AG09309 (cell line): ENCODE measurements at places on chromosomes 2 and 18.
A peak's percentile ranks its signal among the peaks of the same experiment; 100 is the strongest.

DNA sequence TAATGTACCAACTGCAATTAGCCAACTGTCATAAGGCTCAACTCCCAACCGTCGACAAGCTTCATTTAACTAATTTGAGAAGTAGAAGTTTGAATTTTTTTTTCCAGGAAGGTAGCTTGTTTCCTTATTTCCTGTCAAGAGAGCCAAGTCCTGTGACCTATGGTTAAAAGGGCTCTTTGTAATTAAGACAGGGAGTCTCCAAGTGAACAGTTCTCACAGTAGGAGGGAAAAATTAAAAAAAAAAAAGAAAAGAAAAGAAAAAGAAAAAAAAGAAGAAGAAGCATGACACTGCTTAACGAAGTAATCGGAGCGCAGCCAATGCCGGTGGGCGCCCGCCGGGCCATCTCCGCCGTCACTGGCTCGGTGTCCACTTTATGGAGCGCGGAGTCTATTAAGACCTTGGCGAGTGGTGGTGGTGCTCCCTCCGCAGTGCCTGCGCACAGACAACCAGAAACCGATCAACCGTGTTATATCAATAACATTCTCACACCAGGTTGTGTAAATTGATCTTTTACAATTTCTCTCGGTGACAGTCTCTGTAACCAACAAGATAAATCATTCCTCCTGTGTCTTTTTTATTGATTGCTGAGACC is 197.2 kb upstream of the POU3F3 start:
- DNase-seq = no peak

DNA sequence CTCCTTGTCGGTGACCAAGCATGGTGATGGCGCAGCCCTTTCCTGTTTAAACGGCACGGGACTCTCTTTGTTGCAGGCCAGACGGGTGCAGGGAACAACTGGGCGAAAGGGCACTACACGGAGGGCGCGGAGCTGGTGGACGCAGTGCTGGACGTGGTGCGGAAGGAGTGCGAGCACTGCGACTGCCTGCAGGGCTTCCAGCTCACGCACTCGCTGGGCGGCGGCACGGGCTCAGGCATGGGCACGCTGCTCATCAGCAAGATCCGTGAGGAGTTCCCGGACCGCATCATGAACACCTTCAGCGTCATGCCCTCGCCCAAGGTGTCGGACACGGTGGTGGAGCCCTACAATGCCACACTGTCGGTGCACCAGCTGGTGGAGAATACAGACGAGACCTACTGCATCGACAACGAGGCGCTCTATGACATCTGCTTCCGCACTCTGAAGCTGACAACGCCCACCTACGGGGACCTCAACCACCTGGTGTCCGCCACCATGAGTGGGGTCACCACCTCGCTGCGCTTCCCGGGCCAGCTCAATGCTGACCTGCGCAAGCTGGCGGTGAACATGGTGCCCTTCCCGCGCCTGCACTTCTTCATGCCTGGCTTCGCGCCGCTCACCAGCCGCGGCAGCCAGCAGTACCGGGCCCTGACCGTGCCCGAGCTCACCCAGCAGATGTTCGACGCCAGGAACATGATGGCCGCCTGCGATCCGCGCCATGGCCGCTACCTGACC is 17.1 kb downstream of the TUBB6 start:
- DNase-seq = no peak

DNA sequence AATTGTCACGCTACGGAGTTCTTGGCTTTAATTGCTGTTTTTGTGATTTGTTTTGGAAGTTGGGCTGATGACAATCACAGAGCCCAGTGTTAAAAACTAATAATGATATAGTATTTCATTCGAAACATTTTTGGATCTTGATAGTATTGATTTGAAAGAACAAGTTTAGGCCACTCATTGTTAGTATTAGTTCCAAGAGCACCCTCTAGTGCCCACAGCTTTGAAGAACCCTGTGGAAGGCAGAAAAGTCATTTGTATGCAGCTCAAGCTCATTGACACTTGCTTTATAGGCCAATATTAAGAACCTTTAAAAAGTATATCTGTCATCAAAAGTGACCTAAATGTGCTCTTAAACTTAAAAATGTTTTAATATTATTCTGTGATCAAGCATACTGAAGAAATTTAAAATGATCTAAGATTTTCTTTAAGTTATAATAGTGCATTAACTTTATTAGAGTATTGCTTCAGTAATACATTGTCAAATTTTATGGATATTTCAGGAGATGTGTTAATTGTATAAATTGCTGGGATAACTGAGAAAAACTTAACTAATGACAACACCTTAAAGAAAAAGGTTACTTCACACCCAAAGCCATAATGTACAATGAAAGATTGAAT is 191.0 kb downstream of the GRB14 start:
- DNase-seq = peak; percentile 7

DNA sequence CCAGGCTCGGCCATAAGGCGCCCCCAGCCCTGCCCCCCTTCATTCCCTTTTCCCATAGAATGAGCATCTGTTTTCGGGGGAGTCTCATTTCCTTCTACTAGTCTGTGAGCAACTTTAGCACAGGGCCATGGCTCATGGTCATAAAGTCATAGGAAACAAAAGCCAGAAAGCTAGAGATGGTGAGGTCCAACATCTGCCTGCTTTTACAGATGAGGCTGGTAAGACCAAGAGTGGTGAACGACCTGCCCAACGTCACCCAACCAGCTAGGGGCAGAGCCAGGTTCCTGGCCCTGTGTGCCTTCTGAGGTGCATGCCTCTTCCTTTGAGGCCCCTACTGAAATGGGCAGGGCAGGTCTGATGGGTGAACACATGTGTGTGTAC is 212.7 kb downstream of the DYSF start:
- no peak for DNase-seq

DNA sequence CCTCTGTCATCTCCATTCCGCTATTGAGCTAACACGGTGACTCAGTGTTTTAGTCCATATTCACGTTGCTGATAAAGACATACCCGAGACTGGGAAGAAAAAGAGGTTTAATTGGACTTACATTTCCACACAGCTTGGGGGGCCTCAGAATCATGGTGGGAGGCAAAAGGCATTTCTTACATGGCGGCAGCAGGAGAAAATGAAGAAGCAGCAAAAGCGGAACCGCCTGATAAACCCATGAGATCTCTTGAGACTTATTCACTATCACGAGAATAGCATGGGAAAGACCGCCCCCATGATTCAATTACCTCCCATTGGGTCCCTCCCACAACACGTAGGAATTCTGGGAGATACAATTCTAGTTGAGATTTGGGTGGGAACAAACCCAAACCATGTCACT is 22.6 kb upstream of the CXXC1 start:
- DNase-seq = no peak

GRCh38 chr2:40218679-40219078 is 233.2 kb downstream of the SLC8A1 start:
- DNase-seq = no peak

GRCh38 chr2:1656961-1657841 is 87.1 kb downstream of the PXDN start:
- no peak for DNase-seq

GRCh38 chr2:101518578-101519492 is 43.9 kb upstream of the RFX8 start:
- DNase-seq = no peak

DNA sequence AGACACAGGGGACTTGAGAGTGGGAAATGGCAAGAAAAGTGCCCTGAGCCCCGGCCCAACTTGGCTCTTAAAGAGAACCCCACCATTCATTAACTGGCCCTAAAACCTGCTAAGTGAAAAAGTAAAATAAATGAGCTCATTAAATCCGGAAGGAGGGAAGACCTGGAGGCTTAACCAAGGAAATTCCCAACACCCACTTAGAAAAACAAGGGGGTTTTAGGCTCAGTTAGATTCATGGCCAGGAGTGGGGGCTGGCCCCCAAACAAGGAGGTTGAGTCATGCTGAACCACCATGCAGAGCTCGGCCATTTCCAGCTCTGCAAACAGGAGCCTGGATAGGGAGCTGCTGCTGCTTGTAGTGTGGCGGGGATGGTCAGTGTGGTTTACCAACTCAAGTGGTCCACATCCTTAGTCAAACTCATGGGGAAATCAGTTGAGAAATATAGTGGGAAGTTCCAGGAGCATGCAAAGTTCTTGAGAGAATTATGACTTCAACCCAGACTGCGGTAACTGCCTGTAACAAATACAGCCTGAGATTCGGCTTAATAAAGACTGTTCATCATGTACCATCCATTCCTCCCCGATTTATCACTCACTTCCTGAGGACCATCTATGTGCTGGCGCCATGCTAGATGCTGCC is 39.7 kb upstream of the MRPL19 start:
- DNase-seq = peak; percentile 90

GRCh38 chr2:33077844-33078243 is 131.1 kb downstream of the LTBP1 start:
- no peak for DNase-seq

- peak; percentile 84 for DNase-seq
Observed at GRCh38 chr2:161122772-161123530, 37.3 kb upstream of the TANK start.

DNA sequence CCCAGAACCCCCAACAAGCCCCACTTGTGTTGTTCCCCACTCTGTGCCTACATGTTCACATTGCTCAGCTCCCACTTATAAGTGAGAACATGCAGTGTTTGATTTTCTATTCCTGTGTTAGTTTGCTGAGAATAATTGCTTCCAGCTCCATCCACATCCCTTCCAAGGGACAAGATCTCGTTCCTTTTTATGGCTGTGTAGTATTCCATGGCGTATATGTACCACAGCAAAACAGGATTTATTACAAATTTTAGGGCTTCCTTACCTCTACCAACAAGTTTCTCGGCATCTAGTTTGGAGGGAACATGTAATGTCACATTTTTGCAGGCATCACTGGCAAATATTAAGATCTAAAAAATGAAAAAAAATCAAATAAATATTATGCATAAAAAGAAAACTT is 8.9 kb downstream of the DSC2 start:
- no peak for DNase-seq

DNA sequence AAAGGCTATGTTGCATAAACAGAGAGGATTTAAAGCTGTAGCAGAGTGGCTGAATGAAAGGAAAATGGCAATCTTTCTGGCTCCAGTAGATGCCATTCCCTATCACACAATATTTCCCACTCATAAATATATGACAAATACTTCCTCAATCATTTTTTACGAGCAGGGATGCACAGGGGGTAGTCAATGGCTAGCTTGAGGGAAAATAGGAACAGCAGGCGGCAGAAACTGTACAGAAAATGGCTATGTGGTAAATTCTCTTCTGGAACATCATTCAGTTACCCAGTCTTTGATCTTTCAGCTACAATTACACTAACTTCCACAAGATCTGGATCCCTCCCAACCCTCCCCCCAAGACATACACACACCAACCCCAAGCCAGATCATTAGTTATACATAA is 127.2 kb downstream of the OLA1 start:
- DNase-seq = no peak

DNA sequence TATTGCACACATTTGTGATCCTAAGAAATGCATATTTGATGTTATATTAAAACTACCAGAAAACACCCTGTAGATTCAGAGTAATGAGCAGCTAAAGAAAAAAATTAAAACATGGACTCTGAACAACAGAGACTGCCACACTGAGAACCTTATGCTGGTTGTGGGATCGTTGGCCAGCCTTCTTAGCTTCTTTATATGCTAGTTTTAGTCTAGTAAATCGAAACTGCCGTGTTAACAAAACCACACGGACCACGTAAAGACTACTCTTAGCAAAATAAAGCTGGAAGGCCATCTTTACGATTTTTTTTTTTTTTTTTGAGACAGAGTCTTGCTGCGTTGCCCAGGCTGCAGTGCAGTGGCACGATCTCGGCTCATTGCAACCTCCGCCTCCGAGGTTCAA is 22.8 kb downstream of the PER2 start:
- no peak for DNase-seq

DNA sequence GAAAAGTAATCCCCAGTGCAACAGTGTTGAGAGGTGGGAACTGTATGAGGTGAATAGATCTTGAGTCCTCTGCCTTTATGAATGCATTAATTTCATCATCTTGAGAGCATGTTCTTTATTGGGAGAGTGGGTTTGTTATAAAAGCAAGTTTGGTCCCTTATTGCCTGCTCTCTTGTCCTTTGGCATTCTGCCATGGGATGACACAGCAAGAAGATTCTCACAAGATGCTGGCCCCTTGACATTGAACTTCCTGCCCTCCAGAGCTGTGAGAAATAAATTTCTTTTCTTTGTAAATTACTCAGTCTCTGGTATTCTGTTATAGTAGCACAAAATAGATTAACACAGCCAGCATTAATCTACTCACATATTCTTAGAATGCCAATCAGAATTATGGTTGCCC is 108.6 kb downstream of the EHBP1 start:
- DNase-seq = peak; percentile 29

DNA sequence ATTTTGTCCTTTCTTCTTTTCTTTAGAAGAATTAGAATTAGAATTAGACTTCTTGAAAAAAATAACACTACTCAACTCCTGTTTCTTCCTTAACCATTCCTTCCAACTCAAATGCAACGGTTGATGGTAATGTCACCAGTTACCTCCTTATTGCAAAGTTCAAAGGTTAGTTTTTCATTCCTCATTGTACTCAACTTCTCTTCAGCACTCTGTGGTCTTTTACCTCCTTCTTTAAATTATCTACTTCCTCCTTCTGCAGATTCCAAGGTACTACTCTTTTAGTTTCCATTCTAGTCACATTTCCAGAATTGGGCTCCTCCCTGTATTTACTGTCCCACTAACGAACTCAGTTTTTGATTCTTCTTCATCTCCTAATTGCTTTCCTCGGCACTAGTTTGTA is 700.7 kb downstream of the SATB2 start:
- DNase-seq = no peak

GRCh38 chr2:234163510-234164045 is 113.1 kb downstream of the SPP2 start:
- DNase-seq = no peak

DNA sequence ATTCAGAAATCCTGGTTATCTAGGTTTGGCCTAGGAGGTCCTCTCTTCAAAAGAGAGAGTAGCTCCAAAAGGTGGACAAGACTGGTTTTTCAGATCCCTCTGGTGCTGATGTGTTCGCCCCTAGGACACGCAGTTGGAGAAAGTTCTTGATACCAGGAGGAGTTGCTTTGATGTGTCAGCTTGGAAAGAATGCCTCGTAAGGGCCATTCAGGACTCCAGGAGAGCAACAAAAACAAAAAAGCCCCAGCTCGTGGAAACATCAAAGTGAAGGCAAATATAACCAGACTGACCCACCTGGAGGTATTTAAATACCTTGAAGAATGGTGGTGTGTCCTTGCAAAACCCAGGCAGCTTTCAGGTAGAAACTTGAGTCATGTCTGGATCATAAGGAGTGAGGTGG is 12.5 kb upstream of the LBH start:
- no peak for DNase-seq

GRCh38 chr2:111252436-111252835 is 131.7 kb downstream of the BCL2L11 start:
- DNase-seq = no peak

DNA sequence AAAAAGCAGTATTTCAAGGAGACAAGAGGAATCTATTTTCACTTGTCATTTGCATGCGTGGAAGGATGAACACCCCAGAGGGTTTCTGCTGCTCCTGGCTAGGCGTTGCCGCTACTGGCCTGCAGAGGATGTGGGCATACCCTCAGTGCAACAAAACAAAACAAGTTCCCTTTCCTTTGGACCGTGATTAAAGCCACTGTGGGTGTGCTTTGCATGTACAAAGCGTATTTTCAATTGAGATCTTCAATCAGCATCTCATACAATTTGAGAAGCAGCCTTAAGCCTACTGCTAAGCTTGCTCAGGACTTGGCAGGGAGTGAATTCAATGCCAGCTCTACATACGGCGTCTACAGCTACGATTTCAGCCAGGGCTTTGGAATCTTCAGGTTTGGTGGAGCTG is 298.4 kb downstream of the LPIN1 start:
- DNase-seq = no peak
